Fibroblast of skin of left biceps (primary cell): ENCODE measurements at places on chromosomes 7 and 10.

GRCh38 chr10:120505056-120505455 lies 48.0 kb downstream of the PLPP4 start:
- DNase-seq = no peak

- DNase-seq = no peak
These were observed 942.9 kb upstream of the LRRN3 start for GRCh38 chr7:110148054-110148453.

GRCh38 chr7:133436014-133436428 lies 183.1 kb downstream of the EXOC4 start:
- peak; percentile 78 for DNase-seq

GRCh38 chr7:3063016-3063753 lies 19.5 kb upstream of the CARD11 start:
- DNase-seq = no peak

GRCh38 chr10:70186090-70186489 lies 15.8 kb upstream of the SAR1A start:
- DNase-seq = no peak

DNA sequence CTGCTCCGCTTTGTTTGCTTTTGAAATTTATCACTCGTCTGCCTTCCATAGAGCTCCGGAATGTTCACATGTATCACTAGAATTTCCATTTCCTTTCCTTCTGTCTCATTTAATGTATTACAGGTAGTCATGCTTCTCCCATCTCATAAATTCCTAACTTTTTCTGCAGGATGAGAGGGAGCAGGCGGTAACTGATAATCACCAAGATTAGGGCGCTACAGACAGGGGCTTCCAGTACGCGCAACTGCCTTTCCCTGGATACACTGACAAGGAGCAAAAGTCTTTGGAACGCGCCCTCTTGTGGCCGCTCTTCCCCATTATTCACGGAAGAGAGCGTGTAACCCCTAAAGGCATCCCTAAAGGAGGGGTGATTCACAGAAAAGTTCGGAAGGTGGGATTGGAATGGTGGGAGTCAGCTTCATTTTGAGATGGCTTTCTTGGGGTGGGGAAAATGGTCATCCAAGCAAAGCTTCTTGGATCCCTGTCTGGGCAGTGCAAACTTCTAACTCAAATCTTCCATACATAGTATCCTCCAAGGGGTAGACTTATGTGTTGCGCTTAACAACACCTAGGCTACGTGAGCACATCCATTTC lies 6.5 kb downstream of the INHBA start:
- DNase-seq = peak; percentile 74

- DNase-seq = no peak
These were observed 107.1 kb upstream of the FAM20C start for GRCh38 chr7:85074-85882.

DNA sequence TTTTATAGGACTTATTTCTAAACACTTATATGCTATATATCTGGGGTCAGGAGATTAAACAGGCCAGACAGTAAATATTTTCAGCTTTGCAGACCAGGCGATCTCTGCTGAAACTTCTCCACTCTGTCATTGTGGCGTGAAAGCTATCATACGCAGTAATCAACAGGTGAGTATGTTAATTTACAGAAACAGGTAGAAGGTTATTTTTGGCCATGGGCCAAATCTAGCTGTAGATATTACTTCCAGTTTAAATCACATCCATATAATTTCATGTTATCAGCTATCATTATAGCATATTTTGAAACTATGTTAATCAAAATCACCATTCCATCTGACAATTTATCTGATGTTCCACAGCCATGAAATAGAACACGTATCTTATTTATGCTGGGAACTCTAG lies 67.8 kb downstream of the GPR37 start:
- DNase-seq = no peak

DNA sequence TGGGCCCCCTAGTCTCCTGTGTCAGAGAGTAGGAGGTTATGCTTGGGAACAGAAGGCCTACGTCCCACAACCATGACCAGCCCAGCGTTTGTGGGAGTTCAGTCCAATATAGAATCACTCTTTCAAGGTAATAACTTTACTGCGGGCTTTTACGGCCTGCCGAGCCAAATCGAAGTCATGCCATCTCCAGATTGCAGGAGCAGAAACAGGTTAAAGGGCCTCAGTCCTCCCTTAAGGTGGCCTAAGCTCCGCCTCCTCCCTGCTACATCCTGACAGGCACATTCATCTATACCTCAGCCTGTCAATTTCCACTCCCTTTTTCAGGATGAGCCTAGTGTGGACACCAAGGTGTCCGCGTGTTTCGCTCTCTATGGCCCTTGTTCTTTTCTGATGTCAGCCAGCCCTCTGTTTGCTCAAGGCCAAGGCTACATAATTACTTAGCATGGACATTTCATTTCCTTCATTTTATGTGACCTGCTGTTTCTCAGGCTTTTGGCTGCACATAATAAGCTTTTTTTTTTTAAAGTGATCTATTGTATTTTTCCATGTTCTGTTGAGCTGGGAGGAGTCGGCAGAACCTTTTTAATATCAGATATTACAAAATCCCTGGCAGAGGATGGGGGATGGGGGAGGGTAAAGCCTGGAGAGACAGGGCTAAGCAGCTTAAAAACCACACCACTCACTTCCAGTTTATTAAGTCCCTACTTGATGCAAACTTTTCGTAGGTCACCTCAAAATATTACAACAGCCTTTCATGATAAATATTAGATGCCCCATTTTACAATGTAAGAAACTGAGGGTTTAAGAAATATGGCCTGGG lies 84.6 kb downstream of the CACNB2 start:
- DNase-seq = no peak

DNA sequence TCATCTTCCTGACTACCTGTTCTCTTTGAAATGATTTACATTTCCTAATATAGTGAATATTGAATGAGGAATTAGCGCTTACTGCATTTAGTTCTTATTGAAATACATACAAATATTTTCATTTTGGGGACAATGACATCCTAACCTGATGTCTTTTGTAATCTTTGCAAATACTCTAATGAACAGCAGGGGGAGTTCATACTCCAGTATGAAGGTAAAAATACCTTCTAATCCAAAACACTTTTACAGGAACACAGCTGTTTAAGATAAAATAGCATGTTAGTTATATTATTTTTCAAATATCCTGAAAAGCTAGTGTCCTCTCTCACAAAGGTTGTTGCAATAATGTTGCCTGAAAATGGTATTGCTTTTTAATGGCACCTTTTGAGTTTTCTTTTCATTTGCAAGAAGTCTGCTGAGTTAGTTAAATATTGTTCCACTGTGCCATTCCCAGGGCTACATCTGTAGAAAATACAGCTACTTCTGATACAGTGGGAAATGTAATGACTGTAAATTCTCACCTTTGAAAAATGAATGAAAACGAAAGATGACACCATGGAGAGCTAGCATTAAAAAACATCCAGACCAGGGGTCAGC lies 400.0 kb downstream of the PHF14 start:
- DNase-seq = no peak

DNA sequence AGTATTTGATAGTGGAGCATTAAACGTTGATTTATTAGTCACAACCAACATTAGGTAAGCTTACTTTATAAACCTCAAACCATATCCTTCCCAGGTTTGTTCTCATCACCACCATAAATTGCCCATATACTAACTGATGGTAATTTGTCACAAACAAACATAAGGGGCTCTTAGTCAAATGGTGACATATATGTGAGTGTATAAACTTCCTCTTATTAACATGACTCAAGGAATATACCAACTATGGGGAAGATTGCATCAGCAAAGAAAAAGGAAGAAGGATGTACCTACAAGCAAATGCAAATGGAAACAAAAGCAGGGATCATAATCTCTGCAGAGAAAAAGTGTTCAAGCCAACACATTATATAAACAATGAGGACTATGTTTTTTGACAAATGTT lies 418.2 kb upstream of the AKR1E2 start:
- peak; percentile 42 for DNase-seq

DNA sequence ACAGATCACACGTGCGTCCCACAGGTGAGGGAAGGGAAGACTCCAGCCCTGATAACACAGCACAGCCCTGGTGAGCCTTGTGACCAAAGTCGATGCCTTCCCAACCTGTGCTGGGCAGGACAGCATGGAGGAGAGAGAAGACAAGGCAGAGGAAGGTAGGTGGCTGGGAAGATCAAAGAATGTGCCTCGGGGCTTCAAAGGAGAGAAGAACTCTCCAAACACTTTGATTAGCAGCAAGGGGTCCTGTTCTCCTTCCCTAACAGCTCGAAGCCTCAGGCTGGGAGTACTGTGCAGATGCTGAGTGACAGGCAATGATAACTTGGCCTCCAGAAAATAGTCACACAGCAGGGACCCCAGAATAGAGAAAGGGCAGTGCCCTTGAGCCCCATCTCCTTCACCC lies 288.5 kb downstream of the TCERG1L start:
- DNase-seq = no peak

- DNase-seq = peak; percentile 87
These were observed 15.4 kb upstream of the HIBADH start for GRCh38 chr7:27677912-27678612.

DNA sequence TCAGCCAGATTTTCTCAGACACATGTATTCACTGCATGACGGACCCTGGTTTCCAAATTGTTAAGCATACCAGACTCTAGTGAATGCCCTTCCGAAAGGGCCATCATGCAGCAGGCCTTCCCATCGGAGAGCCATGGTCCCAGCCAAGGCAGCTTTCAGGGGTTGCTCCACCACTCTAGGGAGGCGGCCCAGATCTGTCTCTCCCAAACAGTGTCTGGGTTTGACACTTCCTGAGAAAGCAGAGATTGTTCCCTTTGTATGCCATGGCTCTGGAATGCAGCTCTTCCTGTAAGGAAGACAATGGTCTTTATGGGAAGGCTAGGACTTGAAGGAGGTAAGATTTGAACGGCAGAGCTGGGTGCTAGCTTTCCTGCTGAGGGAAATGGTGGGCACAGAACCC lies 178.8 kb upstream of the BMPER start:
- DNase-seq = no peak

- DNase-seq = no peak
These were observed 846 bp upstream of the ZNF775 start for GRCh38 chr7:150378115-150378852.

DNA sequence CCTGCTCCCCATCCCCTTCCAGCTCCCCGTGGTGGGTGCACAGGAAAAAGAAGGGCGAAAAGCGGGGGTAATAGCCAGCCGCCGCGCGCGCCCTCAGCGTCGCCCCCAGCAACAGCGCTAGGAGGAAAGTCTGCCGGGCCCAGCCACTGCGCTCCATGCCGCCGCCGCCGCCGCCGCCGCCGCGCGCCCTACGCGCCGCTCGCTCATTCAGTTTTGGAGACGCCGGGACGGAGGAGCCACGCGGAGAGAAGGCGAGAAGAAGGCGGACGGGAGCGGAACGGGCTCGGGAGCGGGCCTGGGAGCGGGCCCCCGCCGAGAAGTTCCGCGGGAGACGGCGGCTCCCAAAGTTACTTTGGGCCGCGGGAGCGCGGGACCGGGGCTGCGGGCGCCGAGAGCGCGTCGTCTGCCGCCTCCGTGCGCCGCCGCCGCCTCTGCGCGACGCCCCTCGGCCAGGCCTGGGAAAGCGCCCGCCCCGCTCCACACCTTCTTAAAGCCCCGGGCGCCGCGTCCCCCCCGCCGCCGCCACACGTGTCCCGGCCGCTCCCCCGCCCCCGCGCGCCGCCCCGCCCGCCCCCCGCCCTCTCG lies at the start of gene RELN:
Gene RELN, minus strand, starts transcription at position 459 of the 585 bp plus-strand sequence. Its CDS starts 302 bp downstream, at position 157.
- DNase-seq = peak; percentile 1

- no peak for DNase-seq
These were observed 266.5 kb downstream of the HGF start for GRCh38 chr7:81503336-81503735.

GRCh38 chr7:32336726-32337125 lies 153.5 kb downstream of the LSM5 start:
- no peak for DNase-seq

- DNase-seq = no peak
These were observed 98.3 kb downstream of the FOXL3 start for GRCh38 chr7:388023-388960.

DNA sequence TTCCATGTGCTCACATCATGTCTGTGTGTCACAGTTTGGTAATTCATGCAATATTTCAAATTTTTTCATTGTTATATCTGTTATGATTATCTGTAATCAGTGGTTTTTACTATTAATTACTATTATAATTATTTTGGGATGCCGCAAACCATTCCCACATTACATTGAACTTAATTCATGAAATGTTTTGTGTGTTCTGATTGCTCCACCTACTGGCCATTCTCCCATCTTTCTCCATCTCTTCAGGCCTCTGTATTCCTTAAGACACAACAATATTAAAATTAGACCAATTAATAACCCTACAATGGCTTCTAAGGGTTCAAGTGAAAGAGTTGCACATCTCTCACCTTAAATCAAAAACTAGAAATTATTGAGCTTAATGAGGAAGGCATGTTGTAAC lies 398.5 kb downstream of the PCDH15 start:
- no peak for DNase-seq

- DNase-seq = no peak
These were observed 55.5 kb downstream of the VWA2 start for GRCh38 chr10:114294549-114294948.

- no peak for DNase-seq
These were observed 798 bp upstream of the AUTS2 start for GRCh38 chr7:69597278-69598076.

- no peak for DNase-seq
These were observed 80.5 kb downstream of the C10orf105 start for GRCh38 chr10:71638822-71639719.

DNA sequence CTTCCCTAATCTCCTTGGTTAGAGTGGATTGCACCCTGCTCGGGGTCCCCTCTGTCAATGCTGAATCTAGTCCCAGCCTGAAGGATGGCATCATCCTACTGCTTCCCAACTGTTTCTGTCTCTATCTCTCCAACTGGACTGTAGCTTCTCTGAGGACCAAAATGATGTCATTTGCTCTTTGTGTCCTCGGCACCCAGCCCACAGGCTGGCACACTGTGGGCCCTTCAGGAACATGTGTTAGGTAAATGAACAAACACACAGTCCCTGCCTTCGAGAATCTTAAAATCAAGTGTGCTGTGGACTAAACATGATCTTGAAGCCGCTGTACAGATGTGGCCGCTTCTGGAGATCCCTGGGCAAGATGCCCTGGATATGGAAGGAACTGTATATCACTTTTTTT lies 5.0 kb upstream of the CDH23 start:
- no peak for DNase-seq

- no peak for DNase-seq
These were observed 31.4 kb upstream of the DLX6 start for GRCh38 chr7:96973986-96974385.

DNA sequence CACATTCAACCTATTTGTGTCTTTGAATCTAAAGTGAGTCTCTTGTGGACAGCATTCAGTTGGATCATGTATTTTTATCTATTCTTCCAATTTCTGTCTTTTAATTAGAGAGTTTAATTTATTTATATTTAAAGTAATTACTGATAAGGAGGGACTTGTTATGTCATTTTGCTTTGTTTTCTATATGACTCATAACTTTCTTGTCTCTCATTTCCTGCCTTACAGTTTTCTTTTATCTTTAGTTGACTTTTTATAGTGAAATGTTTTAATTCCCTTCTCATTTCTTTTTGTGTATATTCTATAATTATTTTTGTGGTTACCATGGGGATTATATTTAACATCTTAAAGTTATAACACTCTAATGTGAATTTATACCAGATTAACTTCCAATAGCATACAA lies 7.3 kb upstream of the ZNF518A start:
- DNase-seq = no peak
